ENCODE measurements at places on chromosomes 13 and 19.
A peak's percentile ranks its signal among the peaks of the same experiment; 100 is the strongest.

DNA sequence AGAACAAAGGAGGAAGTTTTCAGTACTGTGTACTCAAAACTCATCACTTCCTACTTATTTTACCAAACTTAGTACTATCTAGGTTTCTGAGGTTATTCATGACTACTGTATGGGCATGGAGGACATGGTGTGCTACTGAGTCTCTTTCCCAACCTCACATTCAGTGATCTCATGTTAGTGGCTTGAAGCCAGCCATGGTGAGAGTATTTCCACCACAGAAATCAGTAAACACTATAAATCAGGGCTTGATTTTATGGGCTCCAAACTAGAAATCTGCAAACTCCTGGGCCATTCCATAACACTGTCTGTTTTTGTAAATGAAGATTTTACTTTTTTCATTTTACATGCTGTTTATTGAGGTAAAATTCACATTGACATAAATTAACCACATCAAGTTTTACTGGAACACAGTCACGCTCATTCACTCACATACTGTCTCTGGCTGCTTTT, 19.7 kb downstream of the MED26 start:
- no peak for DNase-seq

DNA sequence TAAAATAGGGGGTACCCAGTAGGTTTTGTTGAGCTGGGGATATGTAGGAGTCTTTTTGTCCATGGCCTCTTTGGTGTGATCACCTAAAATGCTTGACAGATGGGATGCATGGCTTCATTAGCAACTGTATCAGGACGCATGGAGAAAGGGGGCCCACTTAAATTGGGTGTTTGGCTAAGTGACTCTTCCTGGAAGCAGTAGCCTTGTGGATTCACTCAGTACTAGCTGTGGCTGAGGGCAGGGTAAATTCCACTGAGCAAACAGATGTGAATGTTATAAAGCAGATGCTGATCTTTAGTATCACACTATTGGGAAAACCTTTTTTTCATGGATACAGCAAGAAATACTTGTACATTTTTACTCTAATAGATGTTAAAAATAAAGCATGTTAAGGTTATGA, 140.0 kb downstream of the FGF14 start:
- DNase-seq, result no peak

DNA sequence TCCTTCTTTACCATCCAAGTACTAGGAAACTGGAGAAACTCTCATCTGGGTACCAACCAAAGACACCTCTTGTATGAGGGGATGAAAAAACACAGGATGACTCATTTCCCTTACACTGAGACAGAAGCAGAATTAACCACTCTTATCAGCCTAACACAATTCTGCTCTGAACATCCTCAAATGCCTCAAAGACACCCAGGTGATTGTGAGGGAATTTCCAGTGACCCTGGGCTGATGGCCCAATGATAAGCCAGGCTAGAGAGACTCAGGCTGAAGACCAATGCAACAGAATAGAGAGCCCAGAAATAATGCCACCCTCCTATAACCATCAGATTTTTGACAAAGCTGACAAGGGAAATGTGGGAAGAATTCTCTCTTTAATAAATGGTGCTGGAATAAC, 7.0 kb downstream of the ZNF737 start:
- DNase-seq, result no peak

DNA sequence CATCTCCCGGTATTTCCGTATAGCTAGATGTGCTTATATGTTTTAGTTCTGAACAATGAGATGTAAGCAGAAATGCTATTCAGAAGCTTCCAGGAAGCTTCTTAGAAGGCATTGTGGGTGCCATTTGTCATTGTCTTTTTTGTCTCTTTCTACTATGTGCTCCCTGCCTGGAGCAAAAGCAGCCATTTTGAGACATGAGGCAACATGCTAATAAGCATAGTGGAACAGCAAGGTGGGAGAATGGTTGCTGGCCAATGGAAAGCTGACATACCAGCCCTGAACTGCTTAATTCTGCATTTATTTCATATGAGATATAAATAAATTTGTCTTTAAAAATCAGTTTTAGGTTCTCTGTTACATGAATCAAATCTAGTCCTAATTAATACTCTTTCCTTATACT, 299.7 kb downstream of the LMO7 start:
- no peak for DNase-seq

- no peak for DNase-seq
These were observed 32.0 kb upstream of the EPHX3 start for GRCh38 chr19:15264061-15264932.

GRCh38 chr19:32692727-32693061, 1.1 kb downstream of the NUDT19 start:
- no peak for DNase-seq

- DNase-seq, result no peak
These were observed 183.2 kb upstream of the SOX1 start for GRCh38 chr13:111883571-111884343.

- DNase-seq, result no peak
These were observed 6.2 kb downstream of the MRPS31 start for GRCh38 chr13:40764587-40765403.

GRCh38 chr19:4182084-4182810, at the start of the genes ANKRD24 and SIRT6:
ANKRD24 (plus strand) TSS chr19:4182689; CDS start chr19:4186426, 3,737 bp downstream.
SIRT6 (minus strand) TSS chr19:4182563; CDS start chr19:4182539, 24 bp downstream.
- DNase-seq, result peak; percentile 89

- no peak for DNase-seq
These were observed 17.5 kb upstream of the LGALS14 start for GRCh38 chr19:39686739-39687138.

- no peak for DNase-seq
These were observed 5.2 kb upstream of the CDC16 start for GRCh38 chr13:114229506-114229905.

GRCh38 chr19:50536662-50537305, 23.1 kb upstream of the ASPDH start:
- no peak for DNase-seq

- DNase-seq, result no peak
These were observed 59.2 kb downstream of the EDNRB start for GRCh38 chr13:77859450-77859849.

- no peak for DNase-seq
These were observed 66.3 kb downstream of the DNAJC3 start for GRCh38 chr13:95743192-95743591.

DNA sequence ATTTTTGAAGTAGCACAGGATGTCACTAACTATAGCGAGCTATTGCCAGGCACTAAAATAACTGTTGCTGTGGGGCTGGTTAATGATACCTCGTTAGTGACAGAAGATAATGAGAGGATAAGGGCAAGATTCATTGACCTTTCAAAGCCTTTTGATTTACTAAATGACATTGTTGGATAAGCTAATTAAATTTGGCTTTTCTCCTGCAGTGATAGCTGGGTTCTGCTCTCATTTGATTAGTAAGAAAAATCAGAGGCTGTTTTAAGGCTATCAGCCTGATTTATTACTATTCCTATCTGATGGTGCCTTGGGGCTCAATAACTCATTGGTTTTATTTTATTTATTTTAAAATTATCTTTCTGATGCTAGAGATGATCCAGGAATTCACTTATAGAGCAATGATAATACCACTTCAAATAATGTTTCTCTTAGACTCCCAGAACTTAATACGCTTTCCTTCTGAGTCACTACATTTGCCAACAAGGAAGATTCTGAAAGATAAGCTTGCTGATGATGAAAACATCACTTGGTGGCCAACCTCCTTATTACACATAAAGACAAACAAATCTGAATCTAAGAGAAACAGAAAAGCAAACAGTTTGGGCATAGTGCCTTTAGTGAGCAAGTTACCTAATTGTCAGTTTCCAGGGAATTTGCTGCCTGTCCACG, 501.3 kb upstream of the ARGLU1 start:
- DNase-seq, result no peak

GRCh38 chr19:46761418-46761831, 15.2 kb upstream of the STRN4 start:
- DNase-seq, result no peak

DNA sequence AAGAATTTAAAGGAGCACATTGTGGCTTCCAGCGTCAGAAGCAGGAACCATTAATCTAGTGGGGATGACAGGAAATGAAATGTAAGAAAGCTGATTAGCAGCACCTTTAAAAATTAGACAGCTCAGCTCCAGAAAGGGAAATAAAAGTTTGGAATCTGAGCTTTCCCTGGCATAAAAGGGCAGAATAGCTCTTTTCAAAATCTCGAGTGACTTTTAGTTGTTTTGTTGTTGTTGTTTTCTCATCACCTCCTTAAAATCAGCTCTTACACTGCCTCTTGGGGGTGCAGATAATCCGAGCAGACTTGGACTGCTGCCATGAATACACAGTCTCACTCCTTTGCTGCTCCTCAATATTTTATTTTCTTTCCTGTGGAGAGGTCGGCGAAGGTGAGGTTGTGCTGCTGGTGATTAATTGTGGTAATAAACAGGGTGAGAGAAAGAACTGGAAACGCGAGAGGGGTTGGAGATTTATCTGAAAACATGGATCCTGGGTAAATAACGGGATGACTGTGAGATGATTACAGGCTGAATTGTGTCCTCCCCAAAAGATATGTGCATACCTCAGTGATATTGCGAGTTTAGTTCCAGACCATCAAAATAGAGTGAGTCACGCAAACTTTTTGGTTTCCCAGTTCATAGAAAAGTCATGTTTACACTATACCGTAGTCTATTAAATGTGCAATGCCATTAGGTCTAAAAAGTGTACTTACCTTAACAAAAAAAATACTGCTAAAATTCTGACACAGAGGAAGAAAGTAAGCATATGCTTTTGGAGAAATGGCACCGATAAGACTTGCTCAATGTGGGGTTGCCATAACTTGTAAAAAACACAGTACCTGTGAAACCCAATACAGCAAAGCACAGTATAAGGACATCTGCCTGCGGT, 787.7 kb downstream of the UQCRFS1 start:
- no peak for DNase-seq

- DNase-seq, result no peak
These were observed 248.7 kb downstream of the TDRD3 start for GRCh38 chr13:60645676-60646075.

GRCh38 chr13:77988355-77988754, 69.7 kb upstream of the EDNRB start:
- DNase-seq, result no peak

GRCh38 chr13:47121092-47121763, 224.4 kb upstream of the HTR2A start:
- DNase-seq, result no peak

- DNase-seq, result no peak
These were observed 7.4 kb downstream of the SIGLEC8 start for GRCh38 chr19:51450730-51451307.

DNA sequence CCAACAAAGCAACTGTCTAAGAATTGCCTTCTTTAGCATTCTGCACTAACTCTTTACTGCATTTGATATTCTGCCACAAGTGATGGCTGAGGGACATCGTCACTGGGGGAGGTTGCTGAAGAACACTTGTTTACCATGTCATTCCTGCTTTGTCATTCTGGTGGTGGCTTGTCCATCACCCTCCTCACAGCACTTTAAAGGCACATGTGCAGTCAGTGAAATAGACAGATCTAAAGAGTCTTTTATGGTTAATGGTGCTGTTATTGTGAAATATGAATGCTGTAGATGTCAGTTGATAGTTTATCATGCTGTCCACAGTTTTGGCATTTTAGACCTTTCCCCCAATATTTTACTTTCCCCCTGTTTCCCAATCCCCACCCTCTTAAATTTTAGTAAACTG, 120.9 kb upstream of the TSC22D1 start:
- DNase-seq, result no peak

DNA sequence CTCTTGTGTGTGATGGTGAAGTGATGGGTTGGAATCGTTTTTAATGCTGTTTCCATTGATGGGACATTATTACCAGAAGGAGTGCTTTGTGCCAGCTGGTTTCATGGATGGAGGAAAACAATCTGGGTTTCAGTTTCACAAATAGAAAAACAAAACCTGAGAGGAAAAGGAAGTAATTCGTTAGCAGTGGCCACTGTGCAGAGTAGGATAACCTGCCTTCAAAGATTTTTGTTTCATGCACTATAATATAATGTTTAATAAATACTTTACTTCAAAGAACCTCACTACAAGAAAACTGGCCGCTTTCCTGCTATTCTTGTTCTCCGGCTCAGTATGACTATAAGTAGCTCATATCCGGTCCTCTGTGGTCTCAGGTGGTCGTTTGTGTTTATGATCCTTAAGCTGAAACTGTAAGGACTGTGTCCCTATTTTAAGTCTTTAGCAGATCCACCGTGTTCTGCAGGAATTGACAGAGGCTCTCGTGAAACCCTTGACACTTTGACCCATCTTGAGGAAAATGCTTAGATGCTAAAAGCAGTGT, 104.7 kb downstream of the GGACT start:
- no peak for DNase-seq

GRCh38 chr19:53102206-53102755, 941 bp downstream of the ZNF160 start:
- DNase-seq, result no peak

GRCh38 chr19:18379803-18380747, 5.9 kb upstream of the GDF15 start:
- peak; percentile 20 for DNase-seq

GRCh38 chr19:37955986-37956385, 49.0 kb downstream of the SIPA1L3 start:
- no peak for DNase-seq

DNA sequence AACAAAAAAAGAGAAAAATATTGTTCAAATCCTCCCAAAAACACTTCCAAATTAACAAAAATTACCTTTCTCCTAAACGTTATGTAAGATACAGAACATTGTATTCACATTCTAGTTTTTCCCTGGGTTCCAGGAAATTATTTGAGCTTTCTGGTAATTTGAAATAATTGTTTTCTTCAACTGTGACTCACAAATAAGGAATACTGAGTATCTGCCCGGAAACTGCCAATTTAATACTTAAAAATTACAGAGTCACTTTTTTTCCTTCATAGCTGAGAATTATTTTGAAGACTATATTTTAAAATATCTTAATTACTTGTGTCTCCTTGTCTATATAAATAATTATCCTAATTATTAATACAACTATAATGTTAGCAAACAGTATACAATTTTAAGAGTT, 709.0 kb upstream of the ARGLU1 start:
- no peak for DNase-seq

GRCh38 chr19:54792814-54793213, 10.6 kb upstream of the KIR2DL4 start:
- DNase-seq, result no peak

DNA sequence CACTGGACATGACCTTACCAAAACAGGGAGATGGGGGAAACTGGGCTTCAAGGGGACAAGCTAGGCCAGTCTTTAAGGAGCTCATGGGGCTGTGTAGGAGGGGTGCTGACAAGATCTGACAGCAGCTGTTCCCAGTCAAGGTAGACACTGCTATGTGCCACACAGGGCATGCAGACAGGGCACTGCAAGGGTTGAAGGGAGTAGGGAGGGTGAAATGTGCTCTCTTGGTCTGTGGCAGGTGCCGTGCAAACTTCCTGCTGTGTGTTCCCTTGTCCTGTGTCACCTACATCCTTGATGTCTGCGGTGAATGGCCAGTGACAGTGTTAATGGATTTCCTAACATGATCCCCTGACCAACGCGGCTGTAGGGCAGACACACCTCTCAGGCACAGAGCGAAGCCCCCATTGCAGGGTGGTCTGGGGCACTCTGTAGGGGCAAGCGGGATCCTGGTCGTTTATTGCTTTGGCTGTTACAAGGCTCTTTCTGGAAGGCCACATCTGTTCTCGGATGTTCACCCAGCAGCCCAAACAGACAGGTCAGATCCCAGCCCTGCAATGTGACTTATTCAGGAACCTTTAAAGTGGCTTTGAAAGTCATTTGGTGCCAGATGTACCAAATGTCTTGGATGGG, 199.5 kb upstream of the ZNF536 start:
- DNase-seq, result no peak

- DNase-seq, result peak; percentile 45
These were observed 440.0 kb downstream of the RFC3 start for GRCh38 chr13:34257966-34258365.

Measured in NCI-H446 treated with DMSO at 0.1 percent for 48 hours (cell line).